ENCODE measurements at places on chromosomes 3 and 15.

- DNase-seq = peak; percentile 9
Observed at GRCh38 chr3:184602372-184603150, 41.0 kb downstream of the EPHB3 start.

DNA sequence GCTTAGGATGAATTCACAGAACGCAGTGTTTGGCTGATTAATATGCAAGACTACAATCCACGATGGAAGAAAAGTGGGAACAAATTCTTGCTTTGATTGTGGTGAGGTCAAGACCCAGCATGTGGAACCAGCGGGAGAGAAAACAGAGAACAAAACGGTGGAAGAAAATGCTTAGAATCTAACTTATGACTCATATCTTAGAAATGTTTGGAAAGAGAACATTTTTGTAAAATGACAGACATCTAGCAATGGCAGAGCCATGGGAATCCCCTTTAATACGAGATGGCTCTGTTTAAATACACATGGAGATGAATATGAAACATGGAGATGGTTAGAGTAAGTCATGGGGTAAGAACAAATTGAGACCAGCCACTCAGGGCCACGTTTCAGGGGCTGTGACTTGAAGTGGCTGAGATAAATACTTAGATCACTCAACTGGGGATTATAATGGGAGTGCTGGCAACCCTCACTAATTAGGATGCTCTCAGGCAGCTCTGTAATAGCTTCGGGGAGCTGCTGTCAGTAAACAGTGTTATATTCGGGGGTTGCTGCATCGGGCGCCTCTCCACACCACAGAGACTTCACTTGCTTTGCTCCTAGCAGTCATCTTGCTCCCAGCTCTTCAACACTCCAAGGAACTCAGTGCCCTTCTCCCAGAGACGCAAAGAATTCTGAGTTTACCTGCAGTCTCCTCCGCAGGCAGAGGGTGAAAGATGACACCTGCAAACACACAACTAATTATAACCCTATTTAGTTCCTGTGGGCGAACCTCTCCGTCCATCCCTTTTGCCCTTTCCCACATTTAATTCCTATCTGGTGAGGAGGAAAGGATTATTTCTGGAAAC is 68.0 kb upstream of the ONECUT1 start:
- peak; percentile 20 for DNase-seq

GRCh38 chr15:70437089-70437488 is 326.3 kb downstream of the UACA start:
- no peak for DNase-seq

GRCh38 chr3:157956850-157957249 is 149.4 kb downstream of the SHOX2 start:
- DNase-seq = no peak

DNA sequence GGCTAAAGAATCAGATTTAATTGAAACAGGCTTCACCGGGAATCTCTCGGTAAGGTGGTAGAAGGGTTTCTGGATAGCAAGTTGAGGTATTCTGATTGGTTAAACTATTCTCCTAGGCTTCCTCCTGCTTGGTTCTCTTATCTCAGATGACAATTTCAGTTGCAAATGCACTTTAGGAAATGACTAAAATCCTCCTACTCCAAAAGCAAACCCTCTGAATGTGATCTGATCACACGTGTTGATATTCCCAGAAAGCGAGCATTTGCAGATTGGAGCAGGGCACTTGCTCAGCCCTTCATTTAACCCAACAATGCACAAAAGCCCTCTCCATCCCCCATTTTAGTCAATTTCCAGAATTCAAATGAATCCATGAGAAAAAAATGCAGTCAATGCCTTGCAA is 55.6 kb upstream of the ICE2 start:
- DNase-seq = no peak

DNA sequence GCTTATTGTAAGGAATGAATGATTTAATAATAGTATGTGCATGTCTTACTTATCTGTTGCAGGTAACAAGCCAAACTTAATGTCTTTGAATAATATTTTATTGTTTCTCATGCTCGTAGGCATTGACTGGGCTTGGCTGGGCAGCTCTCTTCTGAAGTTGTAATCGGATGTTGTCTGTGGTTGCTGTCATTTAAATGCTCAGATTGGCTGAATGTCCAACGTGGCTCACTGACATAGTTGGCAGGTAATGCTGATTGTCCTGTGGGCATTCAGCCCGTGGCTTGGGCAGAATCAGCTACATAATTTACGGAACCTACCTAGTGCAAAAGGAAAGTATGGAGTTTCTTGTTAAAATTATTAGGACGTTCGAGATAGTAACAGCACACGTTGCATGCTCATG is 297.4 kb upstream of the GBE1 start:
- no peak for DNase-seq
